ENCODE measurements at places on chromosomes 3 and 15.

GRCh38 chr3:129323651-129324294 lies 45.1 kb downstream of the HMCES start:
- DNase-seq = no peak

GRCh38 chr3:43243590-43244587 lies 42.5 kb upstream of the SNRK start:
- no peak for DNase-seq

DNA sequence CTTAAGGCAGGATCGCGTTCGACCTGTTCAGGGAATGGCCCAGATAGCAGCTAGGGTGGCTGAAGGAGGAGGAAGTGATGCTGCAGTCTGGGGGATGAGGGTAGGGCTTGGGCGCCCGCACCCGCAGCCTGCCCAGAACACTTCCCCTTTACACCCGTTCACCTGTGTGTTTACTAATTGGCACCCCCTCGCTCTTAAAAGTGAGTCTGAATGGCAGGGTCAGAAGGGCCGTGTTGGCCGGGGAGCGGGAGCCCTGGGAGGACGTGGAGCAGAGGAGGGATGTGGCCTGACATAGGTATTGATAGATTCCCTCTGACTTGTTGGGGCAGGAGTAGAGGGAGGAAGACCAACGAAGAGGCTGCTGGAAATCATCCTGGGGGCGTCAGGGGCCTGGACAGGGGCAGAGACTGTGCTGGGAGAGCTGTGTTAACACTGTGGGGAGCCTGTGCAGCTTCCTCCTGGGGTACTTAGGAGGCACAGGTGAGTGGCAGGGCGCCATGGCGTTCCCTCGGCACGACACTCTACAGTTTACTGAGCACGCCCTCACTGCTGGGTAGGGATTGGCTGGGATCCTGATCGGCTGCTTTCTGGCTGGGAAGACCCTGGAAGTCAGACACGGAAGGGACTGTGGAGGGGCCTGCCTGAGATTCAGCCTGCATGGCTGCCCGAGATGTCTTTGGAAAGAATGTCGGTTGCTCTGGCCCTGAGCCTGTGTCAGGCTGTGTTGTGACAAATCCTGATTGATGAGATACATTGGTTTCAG lies 51.7 kb downstream of the SLC6A6 start:
- DNase-seq = no peak

DNA sequence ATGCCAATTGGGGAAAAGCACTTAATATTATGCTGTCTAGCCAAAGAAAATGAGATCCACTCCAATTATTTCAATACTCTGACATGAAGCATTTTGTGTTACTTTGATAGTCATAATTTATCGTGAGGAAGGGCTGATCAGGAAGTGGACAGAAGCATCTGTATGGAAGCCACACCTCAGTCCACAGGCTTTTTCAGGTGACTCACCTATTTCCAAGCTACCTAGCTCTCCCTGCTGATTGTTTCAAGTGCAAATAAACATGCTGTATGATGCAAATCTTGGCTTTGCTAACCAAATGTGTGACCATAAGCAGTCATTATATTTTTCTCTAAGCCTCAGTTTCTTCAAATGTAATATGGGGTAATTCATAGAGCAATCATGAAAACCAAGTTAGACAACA lies 30.8 kb upstream of the CPB1 start:
- no peak for DNase-seq

DNA sequence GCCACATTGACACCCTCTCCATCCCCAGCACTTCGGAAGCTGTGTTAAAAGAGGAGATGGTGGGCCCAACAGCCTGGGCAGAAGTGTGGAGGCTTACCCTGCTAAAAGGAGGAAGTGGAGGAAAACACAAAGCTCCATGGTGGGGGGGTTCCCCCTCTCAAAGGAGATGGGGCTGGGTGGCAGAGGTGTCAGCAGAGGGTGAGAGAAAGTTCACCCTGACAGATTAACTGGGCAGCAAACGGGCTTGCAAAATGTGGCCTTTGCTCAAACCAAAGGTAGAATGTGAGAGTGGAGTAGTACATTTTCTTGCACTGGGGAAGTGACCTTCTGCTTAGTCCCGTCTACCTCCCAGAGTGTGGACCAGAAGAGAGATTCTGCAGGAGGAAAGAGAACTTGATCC lies 44.7 kb downstream of the MYO1E start:
- DNase-seq = no peak

GRCh38 chr3:144109944-144110343 lies 138.3 kb downstream of the DIPK2A start:
- DNase-seq = no peak

GRCh38 chr15:61169904-61170695 lies 59.0 kb downstream of the RORA start:
- no peak for DNase-seq

- DNase-seq = no peak
Measured at GRCh38 chr3:184335291-184335660, 2.1 kb upstream of the FAM131A start.

DNA sequence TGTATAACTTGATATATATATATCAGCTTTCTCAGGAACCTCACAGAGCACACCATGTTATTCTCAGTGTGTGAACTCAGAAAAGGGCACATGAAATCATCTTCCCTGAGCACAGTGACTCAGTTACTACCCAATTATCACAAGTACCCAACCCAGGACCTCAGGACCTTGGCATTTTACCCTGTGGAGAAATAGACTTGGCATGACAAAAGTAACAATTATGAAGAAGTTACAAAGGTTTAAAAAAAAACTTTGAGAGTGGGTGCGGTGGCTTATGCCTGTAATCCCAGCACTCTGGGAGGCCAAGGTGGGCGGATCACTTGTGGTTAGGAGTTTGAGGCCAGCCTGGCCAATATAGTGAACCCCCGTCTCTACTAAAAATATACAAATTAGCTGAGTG lies 52.4 kb downstream of the ONECUT1 start:
- no peak for DNase-seq

DNA sequence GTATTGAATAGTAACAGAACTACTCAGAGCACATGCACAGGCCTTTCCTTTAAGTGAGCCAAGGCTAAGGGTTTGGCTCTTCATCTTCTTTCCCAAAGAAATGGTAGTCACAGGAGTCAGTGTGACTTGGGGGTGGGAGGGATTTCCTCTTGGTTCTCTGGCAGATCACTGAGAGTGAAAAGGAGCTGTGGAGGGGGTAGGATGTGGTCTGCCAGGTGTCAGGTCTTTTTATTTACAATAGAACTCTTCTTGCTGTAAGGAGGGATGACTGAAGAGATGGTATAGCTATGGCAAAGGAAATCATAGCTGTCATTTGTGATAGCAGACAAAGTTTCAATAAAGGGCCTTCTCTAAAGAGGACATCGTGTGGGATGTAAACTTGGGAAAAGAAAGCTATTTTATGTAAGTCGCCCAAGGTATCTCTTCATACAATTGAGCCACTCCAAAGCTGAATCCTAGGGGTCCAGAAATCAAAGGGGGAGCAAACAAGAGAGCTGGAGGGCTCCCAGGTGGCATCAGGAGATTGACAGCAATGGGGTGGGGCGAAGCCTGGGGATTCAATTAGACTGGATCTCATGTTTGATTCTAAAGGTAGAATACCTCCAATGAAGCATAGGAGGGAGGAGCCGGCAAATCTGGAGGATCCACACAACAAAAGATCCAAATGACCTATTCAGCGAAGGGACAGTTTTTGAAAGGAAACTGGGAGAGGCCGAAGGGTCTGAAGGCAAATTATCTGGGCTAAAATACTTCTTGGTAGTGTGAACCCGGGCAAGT lies 20.0 kb upstream of the CHD2 start:
- DNase-seq = no peak

- DNase-seq = no peak
Measured at GRCh38 chr15:101807345-101807945, 4.1 kb downstream of the OR4F6 start.

GRCh38 chr3:54951405-54951804 lies 23.5 kb upstream of the LRTM1 start:
- peak; percentile 85 for DNase-seq

DNA sequence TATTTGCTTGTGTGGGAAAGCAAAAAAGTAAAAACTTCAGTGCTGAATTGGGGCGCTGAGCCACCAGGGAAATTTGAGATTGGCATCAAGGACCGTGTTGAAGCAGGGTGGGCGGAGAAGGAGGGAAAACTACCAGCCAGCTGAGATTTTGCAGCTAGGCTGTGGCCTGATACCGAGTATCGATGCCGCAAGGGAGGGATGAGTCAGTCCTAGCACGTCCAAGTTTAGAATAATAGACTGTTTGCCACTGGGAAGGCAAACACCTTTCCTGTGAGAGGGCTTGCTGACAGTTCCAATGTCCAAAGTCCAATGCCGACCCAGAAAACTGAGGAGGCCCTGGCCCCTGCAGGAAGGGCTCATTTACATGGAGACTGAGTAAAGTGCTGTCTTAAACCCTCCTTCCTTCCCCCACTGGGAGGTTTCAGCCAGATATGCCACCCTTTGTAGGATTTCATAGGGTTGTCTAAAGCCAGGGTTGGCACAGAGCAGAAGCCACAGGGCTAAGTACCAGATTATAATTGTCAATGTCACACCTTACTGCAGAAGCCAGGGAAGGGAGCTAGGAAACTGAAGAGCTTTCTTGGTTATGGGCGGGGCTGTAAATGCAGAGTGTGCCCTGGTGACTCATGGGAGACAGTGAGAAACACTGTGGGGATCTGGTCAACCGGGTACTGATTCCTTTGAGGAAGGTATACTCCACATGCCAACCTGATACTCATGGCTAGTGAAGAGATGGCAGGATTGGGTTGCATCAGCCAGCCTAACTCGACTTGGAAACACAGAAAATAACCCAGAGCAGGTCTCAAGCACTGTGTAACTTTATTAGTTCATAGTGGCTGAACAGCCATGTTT lies 28.4 kb upstream of the PIK3CB start:
- DNase-seq = peak; percentile 29

DNA sequence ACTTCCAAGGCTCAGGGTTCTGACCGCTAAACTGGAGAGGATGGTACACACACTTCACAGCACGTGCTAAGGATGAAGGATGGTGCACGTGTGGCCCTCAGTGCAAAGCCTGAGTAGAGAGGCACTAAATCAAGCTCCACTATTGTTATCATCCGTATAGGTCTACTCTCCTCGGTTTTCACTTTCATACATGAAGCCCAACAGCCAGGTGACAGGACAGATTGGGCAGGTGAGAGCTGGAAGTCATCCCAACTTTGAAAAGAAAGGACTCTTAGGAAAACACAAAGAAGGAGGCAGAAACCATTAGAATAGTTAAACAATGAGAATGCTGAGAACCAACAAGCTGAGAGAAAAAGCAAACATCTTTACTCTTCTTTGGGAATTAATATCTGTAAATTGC lies 21.1 kb downstream of the MAGI1 start:
- no peak for DNase-seq

- DNase-seq = no peak
Measured at GRCh38 chr3:77420336-77420735, 380.4 kb downstream of the ROBO2 start.

DNA sequence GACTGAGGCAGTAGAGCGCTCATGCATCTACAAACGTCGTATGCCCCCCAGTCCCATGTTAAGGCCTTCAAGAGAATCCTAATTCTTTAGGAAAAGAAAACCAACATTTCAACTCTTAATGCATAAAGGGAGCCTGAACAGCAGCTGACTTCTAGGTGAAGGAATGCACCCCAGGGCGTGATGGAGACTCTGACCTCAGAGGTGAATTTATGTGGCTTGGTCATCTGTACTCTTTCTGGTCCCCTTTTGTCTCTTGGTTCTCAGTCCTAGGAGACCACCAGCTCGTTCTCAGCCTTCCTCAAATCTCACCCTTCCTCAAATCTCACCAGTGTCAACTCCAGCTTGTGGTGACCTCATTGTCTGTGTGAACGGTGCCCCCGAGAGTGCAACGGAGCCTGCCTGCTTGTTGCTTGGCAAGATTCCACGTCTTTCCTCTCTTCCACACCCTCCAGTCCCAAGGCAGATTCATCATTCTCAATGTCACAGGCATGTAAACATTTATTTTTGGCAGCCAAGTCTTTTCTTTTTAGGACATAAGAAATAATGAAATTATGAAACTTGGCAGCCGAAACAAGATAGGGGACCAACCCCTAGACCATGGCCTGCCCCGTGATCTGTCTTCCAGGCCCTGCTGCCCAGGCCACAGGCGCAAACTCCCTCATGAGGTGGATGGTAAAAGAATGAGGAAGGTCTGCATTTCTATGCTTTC lies 166.2 kb downstream of the ADAMTS17 start:
- no peak for DNase-seq

GRCh38 chr3:49110780-49111179 lies 6.2 kb upstream of the QARS1 start:
- no peak for DNase-seq

DNA sequence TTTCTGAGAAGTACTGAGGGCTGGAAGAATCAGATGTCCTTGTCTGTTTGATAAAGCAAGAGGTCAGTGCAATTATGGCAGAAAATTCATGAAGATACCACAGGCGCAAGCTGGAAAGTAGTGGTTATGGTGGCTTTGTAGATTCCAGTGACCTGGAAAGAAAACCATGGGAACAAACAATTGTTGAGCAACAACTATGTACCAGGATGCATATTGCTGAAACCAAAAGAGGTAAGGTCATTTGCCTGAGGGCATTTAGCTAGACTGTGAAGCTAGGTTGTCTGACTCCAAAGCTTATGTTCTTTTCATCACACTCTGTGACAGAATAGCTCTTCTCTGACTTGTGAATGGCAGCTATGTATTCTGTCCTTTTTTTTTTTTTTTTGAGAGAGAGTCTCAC lies 74.0 kb downstream of the B3GALNT1 start:
- DNase-seq = no peak

- DNase-seq = no peak
Measured at GRCh38 chr15:78448441-78449219, 10.6 kb downstream of the IREB2 start.

DNA sequence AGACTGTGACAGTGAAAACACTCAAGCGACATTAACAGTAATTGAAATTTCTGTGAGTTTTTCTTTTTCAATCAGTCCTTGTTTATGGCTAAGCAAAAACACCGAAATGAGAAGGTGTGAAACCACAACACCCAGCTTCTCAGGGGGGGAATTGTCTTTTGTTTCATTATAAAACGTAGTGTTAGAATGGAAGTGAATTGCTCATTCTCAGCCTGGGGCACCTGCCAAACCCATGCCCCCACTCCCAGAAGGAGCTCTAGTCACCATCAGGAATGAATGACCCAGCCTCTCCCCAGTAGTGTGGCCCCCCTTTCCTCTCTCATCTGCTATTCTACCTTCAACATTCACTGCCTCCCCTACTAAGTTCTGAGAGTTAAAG lies 185.8 kb upstream of the CFAP20DC start:
- DNase-seq = no peak

GRCh38 chr3:87173071-87173470 lies 54.0 kb upstream of the CHMP2B start:
- DNase-seq = no peak

GRCh38 chr3:72821161-72821781 lies 27.0 kb downstream of the SHQ1 start:
- no peak for DNase-seq

DNA sequence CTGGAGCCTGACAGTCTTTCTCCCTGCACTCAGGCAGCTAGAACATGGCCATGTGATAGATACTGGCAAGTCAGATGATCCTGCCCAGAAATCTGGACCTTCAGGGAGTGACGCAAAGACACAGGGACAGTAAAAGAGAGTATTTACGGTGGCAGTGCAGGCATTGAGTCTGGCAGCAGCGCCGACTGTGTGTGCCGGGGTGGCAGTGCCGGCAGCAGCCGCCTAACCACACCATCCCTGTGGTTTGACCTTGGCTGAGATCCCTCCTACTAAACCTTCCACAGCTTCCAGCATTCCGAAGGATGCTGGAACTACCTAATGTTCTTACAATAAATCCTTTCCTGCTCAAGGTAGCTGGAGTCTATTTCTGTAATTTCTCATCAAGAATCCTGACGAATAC lies 4.6 kb upstream of the TSPAN3 start:
- DNase-seq = no peak

- no peak for DNase-seq
Measured at GRCh38 chr3:64143409-64144130, 81.7 kb downstream of the PRICKLE2 start.

Data from left hindlimb (tissue), 1 donor.